NCI-H82 (cell line): ENCODE measurements at places on chromosomes 12 and 14.

DNA sequence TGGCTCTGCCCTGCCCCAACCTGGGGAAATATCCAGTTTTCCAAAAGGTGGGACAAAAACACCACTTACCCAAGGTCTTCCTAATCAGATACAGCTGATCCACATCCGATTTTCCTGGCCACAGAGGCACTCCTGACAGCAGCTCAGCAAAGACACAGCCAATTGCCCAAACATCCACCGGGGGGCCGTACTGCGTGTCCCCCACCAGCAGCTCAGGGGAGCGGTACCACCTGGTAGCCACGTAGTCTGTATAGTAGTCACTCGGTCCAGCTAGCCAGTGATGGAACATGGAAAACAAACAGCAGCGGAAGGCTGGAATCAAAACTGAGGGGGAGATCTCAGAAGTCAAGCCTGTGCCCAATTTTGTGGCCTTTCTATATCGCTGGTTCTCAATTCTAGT is 28.8 kb downstream of the DMAC2L start:
- DNase-seq: peak; percentile 25

- peak; percentile 39 for DNase-seq
These were observed 39.9 kb downstream of the DNAI7 start for GRCh38 chr12:25155022-25155576.

- DNase-seq: no peak
These were observed 22.8 kb downstream of the MMP17 start for GRCh38 chr12:131850856-131851559.

- no peak for DNase-seq
These were observed 19.6 kb downstream of the SLC8B1 start for GRCh38 chr12:113315358-113315757.

DNA sequence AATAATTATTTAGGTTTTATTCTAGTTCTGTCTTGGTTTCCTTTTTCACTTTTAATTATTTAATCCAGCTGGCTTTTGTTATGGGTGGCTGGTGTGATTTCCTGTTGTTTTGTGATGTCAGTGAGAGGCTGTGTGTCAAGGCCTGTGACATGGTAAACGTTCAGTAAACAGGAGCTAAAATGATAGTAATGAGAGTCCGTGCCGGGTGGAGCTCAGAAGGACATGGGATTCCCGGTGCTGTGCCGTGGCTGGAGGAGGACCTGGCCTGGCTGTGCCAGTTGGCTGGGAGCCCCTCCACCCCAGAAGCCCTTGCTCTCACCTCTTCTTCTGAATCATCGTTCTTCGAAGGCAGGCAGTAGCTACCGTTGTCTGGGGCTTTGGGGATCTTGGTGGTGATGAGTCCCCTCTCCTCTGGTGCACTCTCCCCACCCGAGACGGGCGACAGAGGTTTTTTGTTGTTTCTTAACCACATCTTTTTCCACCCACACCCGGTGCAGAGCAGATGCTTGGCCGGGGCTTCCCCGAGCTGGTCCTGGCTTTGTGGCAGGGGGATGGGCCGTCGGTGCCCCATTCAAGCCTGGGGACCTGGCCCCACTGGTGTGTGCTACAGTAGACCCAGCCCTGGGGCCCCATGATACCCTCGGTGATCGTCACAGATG is 29.1 kb downstream of the SH2B3 start:
- no peak for DNase-seq

DNA sequence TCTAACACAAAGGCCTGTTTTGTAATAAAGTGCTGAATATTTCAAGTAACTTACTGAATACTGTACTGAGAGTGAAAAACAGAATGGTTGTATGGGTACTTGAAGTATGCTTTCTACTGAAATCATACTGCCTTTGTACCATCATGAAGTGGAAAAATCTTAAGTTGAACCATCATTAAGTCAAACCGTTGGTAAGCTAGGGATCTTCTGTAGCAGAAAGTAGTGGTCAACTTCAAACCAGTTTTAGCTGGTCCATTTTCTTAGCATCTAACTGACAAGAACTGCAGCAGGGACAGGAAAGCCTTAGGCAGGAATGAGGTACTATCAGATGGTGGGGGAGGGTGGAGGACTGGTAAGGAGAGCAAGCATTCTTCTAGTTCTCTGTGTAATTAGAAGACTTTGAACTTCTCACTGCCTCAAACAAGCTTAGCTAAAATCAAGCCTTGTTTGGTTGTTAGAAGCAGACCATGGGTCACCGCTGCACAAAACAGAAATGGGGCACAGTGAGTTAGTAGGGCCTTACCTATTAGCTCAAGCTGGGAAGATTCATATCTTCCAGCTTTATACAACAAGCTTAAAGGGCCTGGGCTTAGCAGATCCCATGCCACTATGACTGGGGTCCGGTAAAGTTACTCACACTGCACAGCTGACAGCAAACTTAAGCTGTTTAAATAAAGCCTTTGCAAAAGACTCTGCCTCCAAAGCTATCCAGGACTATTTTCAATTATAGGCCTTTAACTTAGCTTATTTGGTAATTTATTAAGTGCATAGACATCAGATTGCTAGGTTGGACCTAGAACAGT is 73.8 kb downstream of the ACADS start:
- peak; percentile 80 for DNase-seq

- DNase-seq: peak; percentile 84
These were observed at the start of gene MIPOL1 for GRCh38 chr14:37197421-37198272. TSS of gene MIPOL1 (plus strand) at chr14:37197937. CDS start at chr14:37247889, 49,952 bp downstream.

DNA sequence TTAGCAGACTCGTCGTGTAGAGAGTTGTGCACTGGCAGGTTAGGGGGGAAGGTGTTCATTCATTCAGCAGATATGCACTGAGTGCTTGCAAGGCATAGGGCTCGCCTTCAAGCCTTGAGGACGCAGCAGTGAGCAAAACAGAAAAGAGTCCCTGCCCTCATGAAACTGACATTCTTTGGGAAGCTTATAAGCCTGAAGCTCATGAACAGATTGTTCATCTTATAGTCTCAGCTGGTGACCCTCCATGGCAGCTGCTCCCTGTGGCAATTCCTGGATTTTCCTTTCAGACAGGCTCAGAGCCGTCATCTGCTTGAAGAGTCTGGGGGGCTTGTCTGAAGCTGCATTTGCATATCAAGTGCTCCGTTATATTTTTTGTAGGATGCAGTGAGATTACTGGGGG is 148.4 kb downstream of the PRKCH start:
- peak; percentile 58 for DNase-seq

- no peak for DNase-seq
These were observed 72.0 kb downstream of the NUMB start for GRCh38 chr14:73386342-73386741.

GRCh38 chr12:106296179-106296877 is 6.2 kb upstream of the TCP11L2 start:
- DNase-seq: no peak

DNA sequence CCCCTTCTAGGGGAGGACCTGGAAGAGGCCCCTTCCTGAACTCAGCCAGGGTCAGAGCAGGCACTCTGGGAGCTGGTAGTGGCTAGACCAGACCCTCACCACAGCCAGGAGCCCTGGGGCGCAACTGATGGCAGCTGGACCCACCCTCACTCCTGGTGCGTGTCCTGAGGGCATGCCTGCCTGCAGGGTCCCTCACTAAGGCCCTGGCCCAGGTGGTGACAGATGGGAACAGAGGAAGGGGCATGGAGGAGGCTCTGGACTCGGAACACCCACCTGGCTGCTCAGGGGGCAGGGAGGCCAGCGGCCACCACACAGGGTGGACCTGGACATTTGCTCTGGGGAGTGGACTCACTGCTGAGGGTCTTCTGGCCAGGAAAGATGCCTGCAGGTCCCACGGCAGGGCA is 342.2 kb upstream of the SFSWAP start:
- no peak for DNase-seq

GRCh38 chr14:43687921-43688320 is 819.2 kb downstream of the FSCB start:
- no peak for DNase-seq

GRCh38 chr12:110340706-110341105 is 59.7 kb downstream of the ATP2A2 start:
- DNase-seq: no peak

- DNase-seq: no peak
These were observed 168.5 kb downstream of the NAV3 start for GRCh38 chr12:77999074-77999715.

DNA sequence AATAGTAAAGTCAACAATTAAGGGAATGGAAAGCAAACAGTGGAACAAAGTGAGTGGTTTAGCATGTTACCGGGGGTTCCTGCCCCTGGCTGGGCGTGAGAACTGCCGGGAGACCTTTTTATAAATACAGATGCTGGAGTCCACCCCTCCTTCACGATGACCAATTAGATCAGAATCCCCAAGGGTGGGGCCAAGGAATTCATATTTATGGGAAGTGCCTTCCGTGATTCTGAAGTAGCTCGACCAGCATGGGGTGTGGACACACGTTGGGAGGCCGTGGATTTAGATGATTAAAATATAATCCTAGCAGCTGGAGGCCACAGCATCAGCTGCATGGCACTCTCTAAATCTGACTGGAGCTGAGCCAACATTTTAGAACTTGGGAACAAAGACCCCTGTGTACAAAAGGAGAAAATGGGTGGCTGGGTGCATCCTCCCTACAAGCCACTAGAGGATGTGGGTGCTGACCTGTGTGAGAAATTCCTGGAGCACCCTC is 87.9 kb downstream of the SRRM4 start:
- peak; percentile 87 for DNase-seq

DNA sequence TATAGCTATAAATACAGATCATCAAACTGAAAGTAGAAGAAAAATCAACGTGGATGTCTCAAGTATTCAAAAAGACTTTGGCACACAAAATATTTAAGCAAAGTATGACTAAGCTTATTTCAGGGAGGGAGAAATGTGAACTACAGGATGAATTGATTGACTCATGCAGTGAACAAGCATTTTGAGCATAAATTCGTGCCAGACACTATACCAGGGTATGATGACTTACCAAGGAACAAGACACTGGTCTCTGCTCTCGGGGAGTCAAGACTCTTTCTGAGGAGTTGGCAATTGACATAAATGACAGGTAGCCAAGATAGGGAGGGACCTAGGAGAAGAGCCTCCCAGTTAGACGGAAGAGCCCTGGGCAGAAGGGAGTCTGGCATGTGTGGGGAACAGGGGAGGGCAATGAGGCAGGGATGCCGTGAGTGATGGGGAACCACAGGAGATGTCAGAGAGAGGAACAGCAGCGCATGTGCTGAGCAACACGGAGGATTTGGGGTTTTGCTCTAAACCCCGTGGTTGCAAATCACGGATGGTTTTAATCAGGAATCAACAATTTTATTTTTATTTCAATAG is 115.2 kb downstream of the TMEM132D start:
- no peak for DNase-seq

DNA sequence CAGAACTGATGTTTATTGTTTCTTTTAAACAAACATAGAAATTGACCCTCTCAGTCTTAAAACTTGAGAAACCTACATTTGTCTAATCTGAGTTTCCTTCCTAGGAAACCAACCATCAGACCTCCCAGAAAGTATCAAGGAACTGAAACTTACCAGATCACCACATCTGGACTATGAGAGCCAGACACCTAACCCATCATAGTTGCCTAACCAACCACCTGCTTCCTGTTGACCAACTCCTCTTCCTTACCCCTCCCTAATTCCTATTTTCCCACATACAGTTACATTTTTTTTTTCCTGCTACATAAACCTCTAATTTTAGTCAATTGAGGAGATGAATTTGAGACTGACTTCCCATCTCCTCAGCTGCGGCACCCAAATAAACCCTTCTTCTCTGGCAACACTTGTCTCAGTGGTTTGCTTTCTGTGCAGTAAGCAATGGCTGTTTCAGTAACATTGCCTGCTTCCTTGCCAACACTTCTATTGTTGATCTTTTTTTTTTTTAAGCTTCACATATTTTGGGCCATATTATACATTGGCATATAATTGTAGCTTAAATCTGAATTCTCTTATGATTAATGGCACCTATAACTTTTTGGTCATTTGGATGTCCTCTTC is 34.3 kb downstream of the KLRD1 start:
- no peak for DNase-seq

GRCh38 chr12:32870716-32871115 is 25.9 kb downstream of the PKP2 start:
- DNase-seq: no peak

GRCh38 chr14:68103853-68104252 is 284.3 kb downstream of the RAD51B start:
- no peak for DNase-seq

DNA sequence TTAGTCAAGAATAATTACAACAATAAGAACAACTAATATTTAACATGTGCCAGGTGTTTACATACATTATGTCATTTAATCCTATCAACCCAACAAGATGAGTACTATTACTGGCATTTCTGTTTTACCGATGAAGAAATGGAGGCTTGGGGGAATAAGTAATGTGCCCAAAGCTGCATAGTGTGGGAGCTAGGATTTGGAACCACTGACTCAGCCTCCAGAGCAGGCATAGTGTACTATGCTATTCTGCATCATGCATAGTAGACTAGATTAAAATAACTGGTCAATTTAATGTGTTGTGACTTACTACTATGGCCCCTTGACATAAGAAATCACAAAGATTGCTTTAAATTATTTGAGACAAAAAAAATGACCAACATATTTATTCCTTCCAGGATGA is 9.5 kb downstream of the GPR19 start:
- DNase-seq: no peak

DNA sequence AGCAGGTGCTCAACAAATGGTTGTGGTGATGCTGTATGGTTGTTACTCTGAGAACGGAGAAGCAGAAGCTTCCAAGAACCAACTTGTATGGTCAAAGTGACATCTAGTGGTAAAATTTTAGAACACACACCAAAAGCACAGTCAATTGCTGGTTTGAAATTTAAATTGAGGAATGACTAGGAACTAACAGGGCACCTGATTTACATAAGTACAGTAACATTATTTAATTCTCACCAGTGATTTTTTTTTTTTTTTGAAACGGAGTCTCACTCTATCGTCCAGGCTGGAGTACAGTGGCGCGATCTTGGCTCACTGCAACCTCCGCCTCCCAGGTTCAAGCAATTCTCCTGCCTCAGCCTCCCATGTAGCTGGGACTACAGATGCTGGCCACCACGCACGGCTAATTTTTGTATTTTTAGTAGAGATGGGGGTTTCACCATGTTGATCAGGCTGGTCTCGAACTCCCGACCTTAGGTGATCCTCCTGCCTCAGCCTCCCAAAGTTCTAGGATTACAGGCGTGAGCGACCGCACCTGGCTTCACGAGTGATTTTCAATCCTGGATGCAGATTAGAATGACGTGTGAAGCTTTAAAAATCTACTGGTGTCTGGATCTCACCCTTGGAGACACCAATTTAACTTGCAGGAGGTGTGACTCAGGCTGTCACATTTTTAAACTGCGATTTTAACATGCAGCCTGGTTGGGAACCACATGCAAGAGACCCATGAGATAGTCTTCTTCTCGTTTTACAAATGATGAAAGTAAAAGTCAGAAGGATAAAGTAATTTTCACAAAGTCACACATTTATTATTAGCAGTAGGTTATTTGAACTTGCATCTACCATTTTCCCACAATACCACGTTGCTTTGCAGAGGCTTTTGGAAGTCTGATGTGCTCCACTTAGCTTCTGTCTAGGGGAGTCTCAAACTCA is 14.1 kb upstream of the NUMB start:
- DNase-seq: peak; percentile 84
